ELF-1 (cell line): ENCODE measurements at places on chromosomes 3 and 15.
A peak's percentile ranks its signal among the peaks of the same experiment; 100 is the strongest.

DNA sequence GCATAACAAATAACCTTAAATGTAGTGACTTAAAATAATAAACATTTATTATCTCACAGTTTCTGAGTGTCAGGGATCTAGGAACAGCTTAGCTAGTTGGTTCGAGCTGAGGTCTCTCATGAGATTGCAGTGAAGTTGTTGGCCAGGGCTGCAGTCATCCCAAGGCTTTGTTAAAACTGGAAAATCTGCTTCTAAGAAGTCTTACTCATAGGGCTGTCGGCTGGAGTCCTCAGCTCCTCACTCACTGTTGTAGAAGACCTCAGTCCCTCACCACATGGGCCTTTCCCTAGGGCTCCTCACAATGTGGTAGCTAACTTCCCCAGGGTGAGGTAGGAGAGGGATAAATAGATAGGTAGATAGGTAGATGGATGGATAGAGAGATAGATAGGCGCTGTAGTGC is 20.8 kb upstream of the SLC7A14 start:
- DNase-seq = no peak

DNA sequence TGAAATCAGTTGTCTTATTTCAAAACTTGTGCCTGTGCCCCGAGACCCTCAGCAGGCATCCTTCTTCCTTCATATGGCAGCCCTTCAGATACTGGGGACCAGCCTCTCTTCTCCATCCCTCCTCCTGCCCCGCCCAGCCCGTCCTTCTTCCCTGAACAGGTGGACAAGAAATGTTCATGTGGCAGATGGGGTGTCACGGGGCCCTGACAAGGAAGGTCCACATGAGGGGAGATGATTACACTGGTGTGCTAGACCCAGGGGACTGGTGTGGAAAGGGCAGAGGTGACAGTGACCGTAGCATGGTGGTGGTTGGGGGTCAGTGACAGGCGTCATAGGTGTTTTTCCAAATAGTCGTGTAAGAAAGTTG is 150.9 kb downstream of the CHDH start:
- DNase-seq = no peak

DNA sequence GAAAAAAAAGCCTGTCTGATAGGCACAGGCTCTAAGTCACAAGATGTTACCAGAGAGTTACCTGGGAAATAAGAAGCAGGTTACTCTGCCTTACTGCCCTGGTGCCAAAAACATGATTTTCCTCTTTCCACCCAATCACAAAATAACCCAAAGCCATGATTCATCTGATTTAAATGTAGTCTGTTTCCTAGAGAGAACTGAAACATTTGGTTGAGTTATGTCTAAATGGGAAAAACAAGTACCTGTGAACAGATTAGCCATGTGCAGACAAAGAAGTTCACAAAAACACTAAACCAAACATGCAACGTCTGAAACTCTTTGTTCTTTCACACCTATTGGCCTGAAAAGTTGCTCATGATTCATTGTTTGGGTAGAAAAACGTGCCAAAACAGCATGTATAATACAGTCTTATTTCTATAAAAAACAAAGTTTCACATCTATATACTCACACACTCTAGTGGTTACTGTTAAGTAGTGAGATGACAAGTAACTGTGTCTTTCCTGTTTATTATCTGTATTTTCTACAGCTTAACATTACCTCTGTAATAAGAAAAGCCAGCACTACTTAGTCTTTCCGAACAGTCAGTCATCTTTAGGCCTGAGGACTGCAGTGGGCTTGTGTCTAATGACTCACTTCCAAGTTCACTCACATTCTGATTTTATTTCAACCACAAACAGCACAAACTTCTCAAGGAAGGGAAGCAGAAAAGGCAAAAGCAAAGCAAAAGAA is 30.2 kb downstream of the FAM174B start:
- no peak for DNase-seq

DNA sequence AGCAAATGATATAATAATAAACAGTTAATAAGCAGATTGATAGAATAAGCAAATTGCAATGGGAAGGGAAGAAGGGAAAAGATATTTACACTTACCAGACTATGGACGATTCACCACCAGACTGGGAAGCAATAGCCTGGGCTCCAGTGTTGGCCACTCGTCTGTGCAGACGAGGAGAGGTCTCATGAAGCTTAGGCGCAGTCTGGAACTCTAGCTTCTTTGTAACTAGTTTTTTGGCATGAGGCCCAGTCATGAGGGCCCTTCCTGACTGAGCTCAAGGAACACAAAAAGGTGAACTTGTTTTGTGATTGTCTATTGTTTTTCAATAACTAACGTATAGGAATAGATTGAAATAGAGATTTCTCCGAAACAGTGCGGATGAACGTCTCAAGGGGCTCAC is 63.3 kb upstream of the GATM start:
- no peak for DNase-seq

GRCh38 chr3:54541369-54541768 is 386.5 kb downstream of the LRTM1 start:
- DNase-seq = no peak

GRCh38 chr3:23785882-23786281 is 19.9 kb upstream of the UBE2E1 start:
- DNase-seq = no peak

GRCh38 chr3:196340466-196340865 is 2.3 kb upstream of the TM4SF19 start:
- no peak for DNase-seq

DNA sequence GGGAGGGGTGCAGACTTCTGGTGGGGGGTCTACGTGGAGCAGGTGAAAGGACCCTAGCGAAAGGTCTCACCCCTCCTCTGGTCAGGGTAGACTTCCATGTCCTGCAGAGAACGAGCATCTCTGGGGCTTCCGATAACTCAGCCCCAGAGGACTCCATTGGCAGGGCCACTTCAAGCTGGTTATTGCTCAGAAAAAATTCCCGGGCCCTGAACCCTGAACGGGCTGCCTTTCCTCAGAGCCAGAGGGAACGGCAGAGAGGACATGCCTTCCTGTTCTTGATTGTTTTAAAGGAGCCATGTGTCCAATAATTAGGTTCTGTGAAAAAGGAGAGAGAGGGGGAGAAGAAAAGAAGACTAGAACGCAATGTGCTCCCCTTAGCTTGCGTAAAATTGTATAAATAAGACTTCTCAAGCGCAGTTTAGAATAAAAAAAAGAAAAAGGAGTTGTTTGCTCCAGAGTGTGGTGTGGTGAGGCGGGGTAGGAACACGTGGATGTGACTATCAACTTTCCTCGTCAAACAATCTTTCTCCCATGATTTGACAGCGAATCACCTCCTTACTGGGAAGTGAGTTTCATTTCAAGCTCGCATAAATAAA is 193.4 kb upstream of the UBE2E1 start:
- no peak for DNase-seq

DNA sequence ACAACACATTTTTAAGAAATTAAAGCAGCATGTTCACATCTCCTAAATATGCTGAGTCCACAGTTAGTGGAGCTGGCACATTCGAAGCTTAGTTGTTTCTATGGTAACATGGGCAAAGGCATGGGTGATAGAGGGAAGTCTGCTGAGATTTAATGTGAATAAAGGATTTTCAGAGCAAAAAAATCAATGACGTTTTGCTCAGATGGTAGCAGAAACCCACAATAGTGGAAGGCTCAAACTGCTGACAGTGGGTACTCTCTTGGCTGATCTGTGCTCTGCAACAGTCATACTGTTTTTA is 795.1 kb upstream of the ARPP21 start:
- no peak for DNase-seq

- DNase-seq = peak; percentile 59
Observed at GRCh38 chr3:138051947-138052802, 42.2 kb downstream of the CLDN18 start.

GRCh38 chr3:32596282-32596908 is 25.7 kb upstream of the DYNC1LI1 start:
- DNase-seq = no peak

DNA sequence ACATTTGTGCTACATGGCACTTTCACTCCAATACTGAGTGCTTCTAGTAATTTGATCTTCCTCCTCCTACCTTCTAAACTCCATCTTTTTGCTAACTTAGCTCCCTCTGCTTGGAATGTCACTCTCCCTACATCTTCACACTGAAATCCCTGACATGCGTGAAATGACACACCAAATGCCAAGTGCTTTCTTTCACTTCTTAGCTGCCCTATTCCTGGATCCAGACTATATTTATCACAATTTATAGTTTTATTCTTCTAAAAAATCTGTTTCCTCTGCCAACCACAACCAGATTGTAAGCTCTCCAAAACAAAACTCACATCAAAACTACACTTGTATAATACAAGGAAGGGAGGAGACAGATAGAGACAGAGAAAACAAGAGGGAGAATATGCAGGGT is 387.3 kb downstream of the FGF12 start:
- DNase-seq = no peak

- no peak for DNase-seq
Observed at GRCh38 chr3:111797171-111797615, 61.9 kb upstream of the PHLDB2 start.

GRCh38 chr3:122967765-122968164 is 59.8 kb downstream of the SEMA5B start:
- DNase-seq = no peak

DNA sequence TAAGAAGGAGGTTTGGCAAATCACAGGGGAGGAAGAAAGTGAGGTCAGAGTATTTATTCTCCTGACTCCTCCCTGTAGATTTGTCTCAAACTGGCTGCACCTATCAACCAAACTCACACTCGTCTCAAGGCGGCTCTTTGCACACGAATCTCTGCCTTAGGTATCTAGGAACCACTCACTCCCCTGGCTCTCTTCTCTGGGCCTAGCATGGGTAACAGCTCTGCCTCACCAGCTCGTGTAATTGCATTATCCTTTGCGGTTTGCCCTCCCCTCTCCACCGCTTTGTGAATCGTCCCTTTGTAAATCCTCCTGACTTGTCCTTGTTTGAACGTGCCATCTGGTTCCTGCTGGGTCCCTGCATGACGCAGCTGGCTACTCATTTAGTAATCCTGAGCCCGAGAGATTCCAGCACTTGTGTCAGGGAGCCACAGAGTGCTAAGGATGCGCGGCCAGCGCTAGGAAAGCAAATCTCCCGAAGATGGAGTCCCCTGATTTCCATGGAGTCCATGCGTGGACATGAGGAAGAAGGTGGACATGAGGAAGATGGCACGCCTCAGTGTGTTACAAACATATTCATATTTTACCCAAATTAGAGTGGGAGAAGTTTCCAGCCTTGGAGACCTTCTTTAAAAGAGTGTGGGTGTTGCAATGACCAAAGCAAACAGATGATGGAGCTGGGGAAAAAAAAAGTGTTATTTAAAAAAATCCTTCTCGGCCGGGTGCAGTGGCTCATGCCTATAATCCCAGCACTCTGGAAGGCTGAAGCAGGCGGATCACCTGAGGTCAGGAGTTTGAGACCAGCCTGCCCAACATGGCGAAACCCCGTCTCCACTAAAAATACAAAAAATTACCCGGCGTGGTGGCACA is 26.7 kb downstream of the NRROS start:
- peak; percentile 89 for DNase-seq

DNA sequence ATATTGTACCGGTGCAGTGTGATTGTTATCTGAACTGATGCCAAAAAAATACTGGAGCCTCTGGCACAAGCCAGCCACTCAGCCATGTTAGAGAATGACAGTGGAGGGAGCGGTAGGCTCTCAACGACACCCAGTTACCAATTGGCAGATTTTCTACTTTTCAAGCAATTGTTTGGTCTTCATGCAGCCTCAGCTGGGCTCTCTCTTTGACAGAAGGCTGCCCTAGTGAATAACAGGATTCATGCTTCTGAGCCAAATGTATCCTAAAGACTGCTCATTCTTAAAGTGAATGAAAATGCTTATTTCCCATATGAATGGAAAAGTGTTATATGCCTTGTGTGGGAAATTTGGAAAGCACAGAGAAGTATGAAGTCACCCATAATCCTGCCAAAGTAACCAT is 261.2 kb upstream of the TRIM42 start:
- no peak for DNase-seq

DNA sequence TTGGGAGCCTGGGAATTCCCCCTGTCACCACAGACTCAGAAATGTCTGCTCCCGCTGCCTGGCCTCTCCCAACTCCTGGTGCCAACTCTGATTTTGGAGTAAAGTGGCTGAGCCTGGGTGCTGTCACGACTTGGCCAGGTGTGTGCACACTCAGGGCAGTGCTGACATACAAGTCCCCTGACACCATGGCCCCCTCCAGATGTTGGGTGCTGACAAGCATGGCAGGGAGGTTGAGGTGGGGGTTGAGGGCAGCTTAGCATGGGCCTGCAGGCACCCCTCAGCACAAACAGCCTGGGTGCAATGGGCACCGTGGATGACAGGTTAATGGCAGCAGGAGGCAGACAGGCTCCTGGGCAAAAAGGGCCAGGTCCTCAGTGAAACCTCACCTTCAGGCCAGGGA is 511.2 kb downstream of the SQOR start:
- no peak for DNase-seq

GRCh38 chr15:60301024-60301423 is 96.8 kb downstream of the ANXA2 start:
- DNase-seq = no peak

DNA sequence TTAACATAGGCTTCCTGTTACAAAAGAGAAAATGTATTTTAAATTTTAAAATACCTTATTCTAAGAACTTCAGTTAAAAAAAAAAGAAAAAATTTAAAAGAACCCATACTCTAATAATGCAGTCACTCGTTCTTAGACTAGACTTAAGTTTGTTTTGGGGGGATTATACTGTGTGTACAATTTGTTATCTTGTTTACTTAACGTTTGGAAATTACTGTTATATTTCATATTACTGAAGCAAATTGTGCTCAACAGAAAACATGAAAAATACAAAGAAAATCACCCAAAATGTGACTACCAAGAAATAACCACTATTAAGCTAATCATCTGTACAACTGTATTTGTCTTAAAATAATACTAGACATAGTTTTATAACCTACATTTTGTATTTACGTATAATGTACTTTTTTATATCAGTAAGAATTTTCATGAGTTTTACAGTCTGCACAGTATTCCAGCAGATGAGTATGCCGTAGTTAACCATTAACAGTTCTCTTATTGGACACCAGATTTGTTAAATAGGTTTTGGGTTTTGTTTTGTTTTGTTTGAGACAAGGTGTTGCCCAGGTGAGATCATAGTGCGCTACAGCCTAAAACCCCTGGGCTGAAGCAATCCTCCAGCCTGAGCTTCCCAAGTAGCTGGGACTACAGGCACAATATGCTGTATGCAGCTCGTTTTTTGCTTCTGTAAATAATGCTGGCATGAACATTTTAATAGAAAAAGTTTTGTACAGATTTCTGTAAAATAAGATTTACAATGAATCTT is 88.8 kb upstream of the CHD2 start:
- DNase-seq = no peak

DNA sequence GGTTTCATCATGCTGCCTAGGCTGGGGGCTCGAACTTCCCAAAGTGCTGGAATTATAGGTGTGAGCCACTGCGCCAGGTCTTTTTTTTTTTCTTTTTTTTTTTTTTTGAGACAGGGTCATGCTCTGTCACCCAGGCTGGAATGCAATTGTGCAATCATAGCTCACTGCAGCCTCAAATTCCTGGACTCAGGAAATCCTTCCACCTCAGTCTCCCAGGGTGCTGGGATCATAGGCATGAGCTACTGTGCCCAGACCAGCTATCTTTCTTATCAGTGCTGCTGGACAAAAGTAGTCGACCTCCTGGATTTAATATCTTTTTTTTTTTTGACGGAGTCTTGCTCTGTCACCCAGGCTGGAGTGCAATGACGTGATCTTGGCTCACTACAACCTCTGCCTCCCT is 60.8 kb downstream of the TFDP2 start:
- DNase-seq = peak; percentile 35
